Activated naive CD4-positive, alpha-beta T cell treated with anti-CD3 and anti-CD28 coated beads, Interleukin-2, amount 10 ng/mL, durations not matched to agents 5 hours and 36 hours (primary cell): ENCODE measurements at places on chromosomes 1 and 21. TPM values are rescaled to one million over a fixed set of nuclear protein-coding genes. Genes with fewer than 3 reads are reported as not detected.

ASPM gene
- total RNA-seq = 66.3 TPM

CYP4B1 gene
- total RNA-seq = not detected

CHTOP gene
- 95.1 TPM for total RNA-seq

TNFRSF25 gene
- 122 TPM for total RNA-seq

COL8A2 gene
- not detected for total RNA-seq

HPDL gene
- total RNA-seq = 5.0 TPM

SPATA46 gene
- total RNA-seq = not detected

ETV3 gene
- 45.5 TPM for total RNA-seq

LRRC47 gene
- 38.7 TPM for total RNA-seq

ADGRL4 gene
- not detected for total RNA-seq

KLHDC9 gene
- total RNA-seq = 0.58 TPM

AMY1C gene
- not detected for total RNA-seq

PCP4L1 gene
- 0.26 TPM for total RNA-seq

BACE2 gene
- total RNA-seq = 2.0 TPM

DMBX1 gene
- not detected for total RNA-seq

WNT4 gene
- total RNA-seq = not detected

HSPB7 gene
- not detected for total RNA-seq

PRDX6 gene
- 125 TPM for total RNA-seq

SELENBP1 gene
- total RNA-seq = not detected

AVPR1B gene
- total RNA-seq = not detected

NCF2 gene
- total RNA-seq = 12.9 TPM

EPHB2 gene
- not detected for total RNA-seq

HOOK1 gene
- 15.3 TPM for total RNA-seq

KPRP gene
- total RNA-seq = not detected

CALML6 gene
- 0.46 TPM for total RNA-seq

TDRD5 gene
- not detected for total RNA-seq

IFI44 gene
- total RNA-seq = 42.6 TPM

SPATA21 gene
- total RNA-seq = not detected

TESK2 gene
- total RNA-seq = 4.0 TPM

PTPN7 gene
- total RNA-seq = 167 TPM

TFF3 gene
- total RNA-seq = not detected

ABCA4 gene
- total RNA-seq = not detected

TNFRSF14 gene
- total RNA-seq = 205 TPM

C8A gene
- not detected for total RNA-seq

AJAP1 gene
- total RNA-seq = not detected

GUCA2B gene
- not detected for total RNA-seq

PAX7 gene
- not detected for total RNA-seq

HAO2 gene
- total RNA-seq = not detected

ZNHIT6 gene
- total RNA-seq = 16.6 TPM

GCLM gene
- total RNA-seq = 17.0 TPM

IGSF3 gene
- total RNA-seq = 0.08 TPM

FCRL4 gene
- total RNA-seq = not detected

CA14 gene
- not detected for total RNA-seq

FCRL3 gene
- 0.05 TPM for total RNA-seq

SOAT1 gene
- total RNA-seq = 52.5 TPM

KIF17 gene
- not detected for total RNA-seq

THBS3 gene
- 28.2 TPM for total RNA-seq

OR2L8 gene
- total RNA-seq = not detected

WNT3A gene
- total RNA-seq = not detected

TNFRSF18 gene
- total RNA-seq = 9.3 TPM

TMPRSS3 gene
- 5.1 TPM for total RNA-seq

S100A7A gene
- total RNA-seq = not detected

S100A7 gene
- total RNA-seq = not detected
